ENCODE measurements at places on chromosomes 5 and 9.
A peak's percentile ranks its signal among the peaks of the same experiment; 100 is the strongest.

GRCh38 chr5:143644727-143645126 lies 167.2 kb upstream of the HMHB1 start:
- DNase-seq = no peak

- peak; percentile 65 for DNase-seq
These were observed 164.5 kb downstream of the DCP2 start for GRCh38 chr5:113140837-113141671.

DNA sequence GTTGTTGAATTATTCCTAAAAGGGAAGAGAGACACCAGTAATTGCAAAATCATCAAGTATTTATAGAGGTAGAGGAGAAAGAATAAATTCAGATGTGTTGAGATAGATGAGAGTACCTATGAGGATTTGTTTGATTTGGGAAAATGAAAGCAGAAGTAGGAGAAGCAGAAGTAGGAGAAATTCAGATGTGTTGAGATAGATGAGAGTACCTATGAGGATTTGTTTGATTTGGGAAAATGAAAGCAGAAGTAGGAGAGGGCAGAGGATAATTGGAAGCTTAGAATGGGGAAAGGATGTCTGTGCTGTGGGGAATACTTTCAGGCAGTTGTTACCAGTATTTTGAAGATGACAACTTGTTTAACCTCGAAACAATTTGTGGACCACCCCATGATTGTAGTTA lies 35.1 kb upstream of the ZCCHC7 start:
- no peak for DNase-seq

DNA sequence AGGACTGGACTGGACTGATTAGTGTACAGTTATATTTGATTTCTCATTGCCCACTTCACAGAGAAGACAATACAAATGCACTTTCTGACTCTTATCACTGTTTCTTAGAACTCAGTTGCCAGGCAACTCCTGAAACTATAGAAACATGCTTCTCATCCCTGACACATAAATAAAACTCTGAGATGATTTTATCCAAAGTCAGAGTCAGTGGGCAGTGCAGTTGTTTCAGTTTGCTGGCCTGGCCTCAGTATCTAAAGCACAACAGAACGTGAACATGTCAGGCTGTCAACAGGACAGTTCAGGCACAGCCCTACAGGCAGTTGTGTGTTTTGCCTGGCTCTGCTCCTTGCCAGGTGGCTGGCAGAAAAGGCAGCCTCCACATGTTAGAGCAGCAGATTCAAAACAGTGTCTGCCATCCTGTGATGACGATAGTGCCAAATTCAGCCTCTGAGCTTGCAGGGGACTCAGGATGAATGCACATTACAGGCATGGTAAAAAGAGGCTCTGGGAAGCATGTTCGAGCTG lies 65.1 kb upstream of the CCDC152 start:
- no peak for DNase-seq

DNA sequence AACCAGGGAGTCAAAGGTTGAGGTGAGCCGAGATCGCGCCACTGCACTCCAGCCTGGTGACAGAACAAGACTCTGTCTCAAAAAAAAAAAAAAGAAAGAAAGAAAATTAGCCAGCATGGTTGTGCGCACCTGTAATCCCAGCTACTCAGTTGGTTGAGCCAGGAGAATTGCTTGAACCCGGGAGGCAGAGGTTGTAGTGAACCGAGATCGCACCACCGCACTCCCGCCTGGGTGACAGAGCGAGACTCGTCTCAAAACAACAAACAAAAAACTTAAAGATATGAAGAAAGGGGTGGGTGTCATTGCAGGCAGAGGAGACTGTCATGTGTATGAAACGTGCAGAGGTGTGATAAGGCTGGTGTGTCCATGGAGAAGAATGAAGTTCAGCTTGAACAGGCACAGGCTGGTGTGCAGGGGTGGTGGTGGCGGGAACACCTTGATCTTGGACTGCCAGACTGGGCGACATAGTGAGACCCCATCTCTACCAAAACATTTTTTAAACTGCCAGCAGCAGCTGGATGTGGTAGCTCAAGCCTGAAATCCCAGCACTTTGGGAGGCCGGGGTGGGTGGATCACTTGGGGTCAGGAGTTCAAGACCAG lies 69.6 kb downstream of the UGCG start:
- no peak for DNase-seq

GRCh38 chr5:120476063-120476462 lies 12.0 kb downstream of the PRR16 start:
- DNase-seq = no peak

DNA sequence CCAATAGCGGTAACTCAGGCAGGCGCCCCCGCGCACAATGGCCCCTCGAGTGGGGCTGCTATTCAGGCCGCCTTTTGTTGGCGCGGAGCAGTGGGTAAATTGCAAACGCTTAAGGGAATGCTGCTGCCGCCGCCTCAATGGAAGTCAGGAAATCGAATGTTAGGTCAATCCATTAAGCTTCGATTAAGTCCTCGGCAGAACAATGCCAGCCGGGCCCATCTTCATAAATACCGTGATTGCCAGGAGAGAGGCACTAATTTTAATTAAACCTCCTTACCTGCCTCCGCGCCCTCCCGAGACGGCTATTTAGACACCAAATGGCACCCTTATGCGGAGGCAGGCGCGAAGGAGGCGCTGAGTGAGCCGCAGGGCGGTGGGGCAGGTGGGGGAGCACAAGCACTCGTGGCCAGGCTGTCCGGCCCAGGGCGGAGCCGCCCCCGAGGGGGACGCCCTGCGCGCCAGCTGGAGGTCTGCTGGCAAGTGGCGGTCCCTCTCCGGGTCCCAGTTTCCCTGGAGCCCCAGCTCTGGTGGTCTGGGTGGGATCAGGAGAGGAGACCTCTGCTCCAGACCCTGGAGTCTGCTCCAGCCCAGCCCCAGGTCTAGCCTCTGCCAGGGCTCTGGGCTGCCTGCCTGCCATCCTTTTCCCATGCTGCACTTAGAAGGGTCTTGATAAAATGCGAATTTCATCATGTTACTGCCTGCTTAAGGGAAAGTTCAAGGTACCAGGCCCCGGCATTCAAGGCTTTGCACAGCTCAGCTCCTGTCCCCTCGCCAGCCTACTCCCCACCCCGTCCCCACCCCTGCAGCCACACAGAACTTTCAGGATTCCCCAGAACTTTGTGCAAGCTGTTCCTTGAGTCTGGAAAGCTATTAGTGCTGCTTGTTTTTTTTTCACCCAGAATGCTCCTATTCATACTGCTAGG lies 19.7 kb downstream of the NR5A1 start:
- no peak for DNase-seq

DNA sequence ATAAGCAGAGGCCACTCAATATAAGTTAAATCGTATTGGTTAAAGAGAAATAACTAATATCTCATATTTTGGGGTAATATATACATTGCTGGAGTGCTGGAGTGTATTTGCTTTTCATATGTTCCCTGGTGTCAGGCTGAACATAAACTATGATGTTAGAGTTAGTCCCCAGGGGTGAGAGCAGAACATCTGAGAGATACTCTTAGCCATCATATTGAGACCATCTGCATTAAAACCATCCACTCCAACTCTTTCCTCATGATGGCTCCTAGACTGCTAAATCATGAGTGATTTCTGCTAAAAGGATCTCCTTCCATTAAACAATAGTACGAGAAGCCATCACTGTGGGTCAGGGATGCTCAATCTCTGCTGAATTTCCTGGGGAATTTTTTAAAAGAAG lies 436.2 kb downstream of the DTWD2 start:
- DNase-seq = no peak

DNA sequence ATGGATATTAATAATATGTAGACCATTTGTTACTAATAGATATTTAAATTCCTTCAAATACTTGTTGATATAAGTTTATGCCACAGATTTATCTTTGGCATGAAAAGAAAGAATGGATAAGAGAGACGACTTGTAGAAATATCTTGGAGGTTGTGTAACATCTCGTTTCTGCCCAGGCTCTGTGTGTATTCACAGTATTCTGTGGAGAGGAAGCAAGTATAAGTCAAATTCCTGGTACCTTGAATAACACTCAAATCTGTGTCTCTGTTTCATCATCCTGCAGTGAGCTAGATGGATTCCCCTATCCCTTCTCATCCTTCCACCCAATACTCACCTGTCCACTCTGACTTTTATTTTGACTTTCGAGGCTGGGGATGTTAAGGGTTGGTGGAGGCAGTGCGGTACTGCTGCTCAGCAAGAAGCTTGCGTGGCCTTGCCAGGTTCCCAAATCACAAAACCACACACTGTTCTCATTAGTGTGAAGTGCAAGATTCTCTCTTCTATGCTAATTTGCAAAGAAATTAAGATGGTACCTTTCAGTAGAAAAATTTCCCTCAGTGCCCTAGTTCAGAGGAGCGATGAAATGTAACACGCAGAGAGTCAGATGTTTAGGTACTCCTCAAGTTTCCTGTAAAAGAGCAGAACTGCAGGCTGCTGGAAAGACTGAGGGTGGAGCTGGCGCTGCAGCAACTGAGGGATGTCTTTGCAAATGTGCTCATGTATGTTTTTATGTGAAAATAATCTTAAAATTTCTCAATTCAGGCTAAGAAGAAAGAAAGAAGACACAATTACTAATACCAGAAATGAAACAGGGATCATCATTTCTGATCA lies 42.6 kb upstream of the ANKRD18A start:
- no peak for DNase-seq

DNA sequence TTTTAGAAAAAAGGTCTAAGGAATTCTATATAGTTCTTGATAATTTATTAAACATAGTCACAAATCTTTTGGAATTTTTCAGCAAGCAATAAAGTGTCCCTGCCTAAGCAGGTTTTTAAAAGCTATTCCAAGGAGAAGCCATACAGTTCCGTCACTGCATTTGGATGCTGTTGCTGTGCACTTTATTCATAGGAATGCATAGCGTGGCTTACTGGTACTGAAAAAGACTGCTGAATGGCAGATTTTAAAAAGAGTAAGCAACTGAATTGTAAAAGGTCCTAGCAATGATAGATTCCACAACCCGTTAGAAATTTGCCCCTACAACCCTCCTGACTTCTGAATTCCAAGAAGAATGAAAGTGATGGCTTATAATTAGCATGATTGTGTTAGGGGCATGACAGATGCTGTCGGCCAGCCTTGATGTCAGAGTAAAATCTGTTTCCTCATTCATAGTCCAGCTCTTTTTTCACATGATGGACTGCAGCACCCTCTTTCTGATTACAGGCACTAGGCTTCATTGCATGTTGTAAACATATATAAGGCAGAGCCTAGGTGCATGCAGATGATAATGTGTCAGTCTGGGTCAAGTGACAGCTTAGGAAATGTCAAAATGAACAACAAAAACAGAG lies 227.0 kb downstream of the PDE4D start:
- no peak for DNase-seq

GRCh38 chr9:69622676-69623075 lies 49.5 kb downstream of the APBA1 start:
- no peak for DNase-seq

DNA sequence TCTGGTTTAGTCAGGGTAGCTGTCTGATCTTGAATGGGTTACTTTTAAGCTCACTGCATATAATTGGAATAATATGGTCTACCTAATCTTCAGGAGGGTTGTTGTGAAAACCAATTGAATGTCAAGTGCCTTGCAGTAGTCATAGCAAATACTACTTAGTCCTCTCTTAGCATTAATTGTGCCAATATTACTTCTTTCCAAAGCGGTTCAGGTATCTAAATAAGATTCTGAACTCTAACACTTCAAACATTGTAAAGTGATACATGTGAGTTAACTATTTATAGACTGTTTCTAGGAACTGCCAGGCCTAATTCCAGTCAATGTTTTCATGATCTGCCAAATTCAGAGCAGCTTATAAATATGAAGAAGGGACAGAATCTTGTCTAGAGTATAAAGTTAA lies 140.2 kb downstream of the SH3GL2 start:
- DNase-seq = no peak

DNA sequence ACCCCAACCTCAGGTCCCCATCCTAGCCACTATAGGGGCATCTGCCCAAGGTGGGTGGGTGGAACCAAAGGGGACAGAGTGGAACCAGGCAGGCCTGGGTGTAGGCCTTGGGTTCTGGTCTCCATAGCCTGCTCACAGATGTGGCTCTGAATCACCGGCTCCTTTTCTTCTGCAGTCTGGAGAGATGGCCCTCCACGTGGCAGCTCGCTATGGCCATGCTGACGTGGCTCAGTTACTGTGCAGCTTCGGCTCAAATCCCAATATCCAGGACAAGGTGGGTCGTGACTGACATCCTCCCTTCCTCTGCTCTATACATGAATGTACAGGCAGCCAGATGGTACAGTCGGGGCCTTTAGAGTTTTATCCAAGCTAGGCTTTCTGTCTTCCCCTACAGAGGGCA lies 77.3 kb upstream of the CTSL start:
- DNase-seq = no peak

GRCh38 chr9:2083479-2083878 lies 68.3 kb downstream of the SMARCA2 start:
- no peak for DNase-seq

- no peak for DNase-seq
These were observed 343.2 kb downstream of the DEPDC1B start for GRCh38 chr5:60356745-60357144.

DNA sequence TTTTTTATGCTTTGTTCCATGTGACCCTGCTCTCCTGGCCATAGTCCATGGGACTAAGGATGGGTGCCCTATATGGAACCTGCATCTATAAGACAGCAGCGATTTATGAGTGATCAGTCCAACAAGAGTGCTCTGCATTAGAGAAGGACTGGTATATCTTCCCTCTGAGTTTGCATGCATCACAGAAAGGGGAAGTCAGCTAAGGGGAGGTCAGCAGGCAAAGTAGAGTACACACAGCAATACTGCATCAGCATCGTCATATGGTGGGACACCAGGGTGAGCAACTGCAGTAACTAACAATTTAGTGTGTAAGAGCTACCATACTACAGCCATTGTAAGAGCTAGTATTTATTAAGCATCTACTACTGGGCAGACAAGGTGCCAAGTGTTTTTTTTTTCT lies 311.3 kb downstream of the NDUFS4 start:
- no peak for DNase-seq

DNA sequence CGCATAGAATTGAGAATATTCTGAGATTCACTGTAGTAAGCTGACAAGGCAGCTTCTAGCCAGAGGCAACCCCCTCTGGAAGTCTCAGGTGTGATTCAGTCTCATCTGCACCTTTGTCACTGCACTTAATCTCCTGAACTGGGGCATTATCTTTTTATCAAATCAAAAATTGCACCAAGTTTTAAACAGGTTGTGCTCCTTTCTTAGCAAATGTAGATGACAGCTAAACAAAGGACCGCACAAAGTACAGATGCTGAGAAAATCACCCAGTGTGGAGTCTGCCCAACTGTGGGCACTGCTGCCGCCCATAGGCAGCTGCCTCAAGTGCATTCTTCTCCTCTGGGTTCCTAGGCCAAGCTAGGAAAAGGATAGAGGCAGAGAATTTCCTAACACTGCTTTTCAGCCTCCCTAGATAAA lies 51.1 kb downstream of the STARD4 start:
- DNase-seq = peak; percentile 35

GRCh38 chr5:122415030-122415800 lies 103.2 kb downstream of the SNCAIP start:
- peak; percentile 81 for DNase-seq

DNA sequence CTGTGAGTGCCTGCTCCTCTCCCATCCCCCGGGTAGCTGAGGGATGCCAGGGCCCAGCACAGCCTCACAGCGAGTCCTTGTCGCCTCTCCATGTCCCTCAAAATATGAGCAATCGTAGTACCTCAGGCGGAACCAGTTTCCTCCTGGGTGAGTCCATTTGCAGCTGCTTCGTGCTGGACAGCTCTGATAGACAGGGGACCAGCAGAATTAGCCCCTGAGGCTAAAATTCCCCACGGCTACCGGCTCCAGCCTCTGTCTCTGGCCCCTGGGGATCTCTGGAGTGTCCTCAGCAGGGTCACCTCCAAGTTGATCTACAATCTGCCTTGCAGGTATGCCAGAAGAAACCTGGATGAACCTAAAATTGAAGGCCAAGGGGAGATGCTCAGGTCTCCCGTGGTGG lies 115.8 kb upstream of the FBXL7 start:
- DNase-seq = no peak
